T-helper 2 cell (primary cell): ENCODE measurements at places on chromosomes 12 and 14.

DNA sequence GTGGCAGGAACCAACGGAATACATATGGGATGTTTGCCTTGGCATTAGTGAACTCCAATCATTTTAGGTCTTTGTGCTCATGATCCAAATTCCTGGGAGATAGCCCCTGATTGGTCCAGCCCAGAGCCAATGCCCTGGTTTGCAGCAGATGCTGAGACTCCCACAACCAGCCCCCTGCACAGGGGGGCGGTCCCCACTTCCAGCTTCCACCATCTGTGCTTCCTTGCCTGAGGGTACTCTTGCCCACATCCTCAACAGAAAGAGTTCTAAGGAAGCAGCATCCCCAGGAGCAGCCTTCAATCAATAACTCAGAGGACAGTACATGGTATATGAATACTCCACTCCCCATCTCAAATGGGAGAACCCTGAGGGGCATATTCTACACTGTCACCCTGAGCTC lies 39.7 kb upstream of the FICD start:
- no peak for DNase-seq

DNA sequence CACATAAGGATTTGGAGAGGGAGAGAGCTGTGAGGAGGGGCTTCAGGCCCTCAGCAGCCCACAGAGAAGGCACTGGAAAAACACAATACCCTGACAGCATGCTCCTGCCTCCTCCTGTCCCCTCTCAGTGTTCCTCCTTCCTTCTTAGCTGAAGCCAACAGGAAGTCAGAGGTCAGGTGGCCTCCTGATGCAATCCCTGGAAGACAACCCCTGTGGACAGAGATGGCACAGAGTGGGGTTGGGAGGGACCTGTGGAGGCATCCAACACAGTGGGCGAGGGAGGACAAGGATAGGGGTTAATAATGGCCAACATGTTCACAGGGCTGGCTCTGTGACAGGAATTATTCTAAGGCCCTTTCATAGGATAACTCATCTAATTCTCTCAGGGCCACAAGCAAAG lies 15.4 kb upstream of the IFI27L2 start:
- DNase-seq: no peak

- DNase-seq: no peak
Measured at GRCh38 chr14:21096978-21097635, 1.3 kb downstream of the ZNF219 start.

DNA sequence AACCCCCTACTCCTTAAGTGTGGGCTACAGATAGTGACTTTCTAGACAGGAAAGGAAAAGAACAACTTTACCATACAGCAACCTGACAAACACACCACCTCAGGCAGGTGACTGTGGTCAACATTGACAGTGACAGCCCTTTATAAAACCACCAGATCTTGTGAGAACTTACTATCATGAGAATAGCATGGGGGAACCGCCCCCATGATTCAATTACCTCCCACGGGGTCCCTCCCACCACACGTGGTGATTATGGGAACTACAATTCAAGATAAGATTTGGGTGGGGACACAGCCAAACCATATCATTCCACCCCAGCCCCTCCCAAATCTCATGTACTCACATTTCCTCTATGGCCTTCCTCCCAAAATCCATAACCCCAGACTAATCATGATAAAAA lies 16.3 kb downstream of the OR10P1 start:
- no peak for DNase-seq

- DNase-seq: no peak
Measured at GRCh38 chr14:103432627-103433026, 47.4 kb downstream of the MARK3 start.

DNA sequence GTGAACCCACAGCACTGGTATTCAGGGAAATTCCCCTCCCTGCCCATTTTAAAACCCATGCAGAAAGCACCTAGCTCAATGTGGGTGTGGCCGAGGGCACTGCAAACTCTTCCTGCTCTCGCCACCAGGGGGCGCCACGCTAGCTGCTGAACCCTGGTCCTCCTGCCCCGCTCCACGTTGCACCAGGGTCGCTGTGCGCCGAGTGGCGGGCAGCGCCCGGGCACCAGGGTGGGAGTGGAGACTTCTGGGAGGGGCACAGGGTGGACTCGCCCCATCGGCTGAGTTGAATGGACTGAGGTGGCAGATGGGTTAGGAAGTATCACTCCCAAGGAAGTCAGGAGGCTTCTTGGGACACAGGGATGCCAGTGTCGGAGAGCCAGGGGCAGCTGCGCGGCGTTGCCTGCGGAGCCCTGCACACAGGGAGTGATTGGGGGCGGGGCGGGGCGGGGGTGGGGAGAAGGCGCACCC lies 48.1 kb upstream of the BCL11B start:
- peak; percentile 79 for DNase-seq

GRCh38 chr12:123041811-123042655 lies 61.6 kb downstream of the ARL6IP4 start:
- DNase-seq: no peak

GRCh38 chr12:115423546-115423987 lies 739.6 kb upstream of the TBX3 start:
- no peak for DNase-seq

DNA sequence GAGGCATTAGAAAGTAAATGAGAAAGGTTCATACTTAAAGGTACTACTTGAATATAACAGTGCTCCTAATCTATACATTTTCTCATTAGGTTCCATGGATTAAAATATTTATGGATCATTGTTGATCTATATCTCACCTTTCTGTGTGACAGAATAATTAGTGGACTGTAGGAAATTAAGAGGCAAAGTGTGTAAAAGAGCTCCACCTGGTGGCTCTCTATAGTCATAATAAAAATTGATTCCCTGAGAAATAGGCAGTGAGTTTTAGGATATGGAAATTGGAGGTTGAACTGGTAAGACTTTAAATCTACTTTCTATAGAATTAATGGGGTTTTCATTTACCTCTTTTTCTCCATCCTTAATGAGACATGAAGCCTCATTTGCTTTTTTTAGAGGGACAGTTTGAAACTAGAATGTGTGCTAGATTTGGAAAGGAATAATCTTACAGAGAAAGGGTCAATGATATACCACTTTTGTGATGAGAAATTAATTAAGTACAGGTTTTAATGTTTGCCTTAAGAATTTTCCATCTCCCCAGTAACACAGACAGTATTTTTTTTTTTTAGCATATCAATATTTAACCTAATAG lies 11.8 kb upstream of the DERA start:
- DNase-seq: no peak

DNA sequence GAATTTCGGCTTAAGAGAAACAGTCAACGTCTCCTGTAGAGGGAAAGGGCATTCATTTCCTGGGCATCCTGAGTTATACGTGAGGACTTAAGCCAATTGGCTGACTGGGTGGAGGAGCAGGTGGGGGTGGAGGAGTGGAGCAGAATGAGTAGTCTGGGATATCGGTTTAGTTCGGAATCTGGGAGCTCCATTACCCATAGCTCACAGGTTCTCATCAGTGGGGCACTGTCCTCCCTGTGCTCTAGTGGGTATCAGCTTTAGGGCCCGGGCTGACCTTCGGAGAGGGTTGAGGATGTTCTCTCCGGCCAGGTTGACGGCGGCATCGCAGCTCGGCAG lies 704 bp downstream of the SDR39U1 start:
- DNase-seq: no peak

DNA sequence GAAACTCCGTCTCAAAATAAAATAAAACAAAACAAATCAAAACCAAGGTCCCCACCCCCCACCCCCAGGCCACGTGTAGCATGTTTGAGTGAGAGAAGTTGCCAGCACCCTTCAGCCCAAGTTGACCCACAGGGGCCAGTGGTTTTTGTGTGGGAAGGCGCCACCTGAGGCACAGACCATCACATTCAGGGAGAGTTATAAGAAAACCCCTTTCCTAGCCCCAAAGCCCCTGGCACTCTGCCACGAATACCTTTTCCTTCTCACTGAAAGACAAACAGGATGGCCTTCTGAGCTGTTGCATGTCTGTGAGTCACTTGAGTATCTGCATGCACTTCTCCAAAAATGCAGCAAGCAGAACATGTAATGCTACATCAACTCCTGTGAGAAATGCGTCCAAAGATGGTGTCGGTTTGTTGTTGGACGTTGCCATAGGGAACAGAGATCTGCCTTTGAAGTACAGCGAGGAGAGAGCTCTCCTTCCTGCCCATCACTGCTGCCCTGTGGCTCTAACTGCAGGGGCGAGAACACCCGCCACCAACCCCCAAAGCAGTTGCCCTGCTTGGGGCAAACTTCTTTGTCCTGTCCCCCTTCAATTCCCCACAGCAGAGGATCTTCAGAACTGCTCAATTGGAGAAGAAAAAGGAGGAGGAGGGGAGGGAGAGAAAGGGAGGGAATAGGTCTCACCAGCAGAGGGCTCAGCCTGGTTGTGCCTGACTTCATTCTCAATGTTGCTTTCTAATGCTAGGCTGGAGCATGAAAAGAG lies 2.7 kb upstream of the TRAF3 start:
- peak; percentile 51 for DNase-seq

- no peak for DNase-seq
Measured at GRCh38 chr14:75631453-75631831, 29.2 kb downstream of the ERG28 start.

GRCh38 chr12:108857158-108857407 lies 300 bp downstream of the SSH1 start:
- no peak for DNase-seq

GRCh38 chr14:60514378-60514740 lies 5.4 kb downstream of the SIX6 start:
- no peak for DNase-seq

DNA sequence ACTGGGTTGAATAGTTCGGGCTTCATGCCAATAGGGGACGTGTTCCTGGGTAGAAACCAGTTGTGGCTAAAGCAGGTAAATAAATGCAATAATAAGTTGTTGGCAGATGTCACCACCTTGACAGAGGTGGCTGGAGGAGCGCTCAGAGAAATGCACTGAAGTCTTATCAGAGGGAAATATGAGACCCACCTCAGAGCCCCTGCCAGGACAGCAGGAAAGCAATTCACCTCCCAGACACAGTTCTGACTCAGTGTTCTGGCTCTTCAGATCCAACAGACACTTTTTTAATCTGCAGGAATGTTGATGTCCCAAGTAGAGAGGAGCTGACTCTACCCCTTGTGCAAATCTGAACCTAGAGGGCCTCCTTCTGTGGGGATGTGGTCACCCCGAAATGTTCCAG lies 687.1 kb upstream of the FBXO33 start:
- DNase-seq: no peak

- DNase-seq: no peak
Measured at GRCh38 chr12:49809381-49809905, 18.8 kb downstream of the NCKAP5L start.

DNA sequence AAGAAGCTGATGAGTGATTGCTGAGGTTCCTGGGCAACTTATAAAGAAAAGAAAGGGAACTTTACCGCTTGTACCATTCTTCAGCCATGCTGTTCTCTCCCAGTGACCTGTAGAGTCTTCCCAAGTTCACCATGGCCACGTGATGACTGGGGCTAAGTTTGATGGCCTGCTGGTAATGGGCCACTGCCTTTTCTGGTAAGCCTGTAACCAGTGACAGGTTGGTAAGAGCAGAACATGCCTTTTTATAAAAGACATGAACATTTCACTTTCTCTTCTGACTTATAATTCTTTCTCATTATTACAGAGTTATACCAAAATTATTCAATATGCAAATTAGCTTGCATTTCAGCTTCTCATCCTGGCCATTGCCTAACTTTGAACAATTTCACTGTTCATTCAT lies 20.9 kb upstream of the OVCH1 start:
- no peak for DNase-seq

DNA sequence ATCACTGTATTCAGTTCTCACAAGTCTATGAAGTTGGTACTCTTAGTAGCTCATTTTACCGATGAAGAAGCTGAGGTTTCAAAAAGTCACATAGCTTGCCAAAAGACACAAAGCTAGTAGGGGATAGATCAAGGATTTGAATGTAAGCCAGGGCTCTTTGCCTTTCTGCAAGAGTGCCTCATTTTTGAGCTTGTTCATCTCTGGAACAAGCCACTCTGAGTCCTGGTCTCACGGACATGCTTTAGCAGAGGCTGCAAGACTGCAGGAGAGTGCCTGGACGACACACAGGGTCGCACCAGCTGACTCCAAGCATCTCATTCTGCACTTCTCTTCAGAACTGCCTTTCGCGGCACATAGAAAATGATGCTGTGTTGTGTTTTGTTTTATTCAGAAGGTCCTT lies 3.7 kb downstream of the NUAK1 start:
- DNase-seq: no peak

DNA sequence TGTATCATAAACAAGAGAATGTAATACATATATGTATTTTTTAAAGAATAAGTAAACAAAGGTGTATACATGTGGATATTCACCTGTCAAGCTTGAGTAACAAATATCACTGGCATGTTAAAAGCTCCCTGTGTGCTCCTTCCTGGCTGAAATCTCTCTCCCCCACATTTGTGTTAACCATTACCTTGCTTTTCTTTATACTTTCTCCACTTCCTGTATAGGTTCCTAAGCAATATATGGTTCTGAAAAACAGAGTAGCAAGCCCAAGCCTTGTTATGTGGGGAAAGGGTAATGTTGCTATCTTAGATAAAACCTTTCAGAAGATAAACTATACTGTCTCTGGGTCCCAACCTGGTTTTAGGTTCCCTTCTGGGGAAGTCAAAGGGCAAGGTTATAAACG lies 32.3 kb upstream of the TBC1D30 start:
- no peak for DNase-seq

DNA sequence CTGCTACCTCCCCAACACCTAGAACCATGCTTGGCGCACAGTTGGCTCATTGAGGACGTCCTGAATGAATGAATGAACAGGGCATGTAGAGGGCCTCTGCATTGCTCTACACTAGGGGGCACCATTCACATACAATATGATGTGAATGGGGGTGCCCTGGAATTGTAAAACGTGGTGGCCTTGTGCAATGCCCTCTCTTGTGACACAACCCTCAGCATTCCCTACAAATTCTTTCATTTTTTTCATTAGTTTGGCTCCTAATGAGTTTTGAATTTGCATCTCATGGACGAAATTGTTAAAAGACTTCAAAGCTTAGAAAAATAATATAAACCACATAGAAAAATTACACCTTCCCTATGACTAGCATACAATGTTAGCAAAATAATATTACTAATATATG lies 2.3 kb upstream of the DIO2 start:
- no peak for DNase-seq

DNA sequence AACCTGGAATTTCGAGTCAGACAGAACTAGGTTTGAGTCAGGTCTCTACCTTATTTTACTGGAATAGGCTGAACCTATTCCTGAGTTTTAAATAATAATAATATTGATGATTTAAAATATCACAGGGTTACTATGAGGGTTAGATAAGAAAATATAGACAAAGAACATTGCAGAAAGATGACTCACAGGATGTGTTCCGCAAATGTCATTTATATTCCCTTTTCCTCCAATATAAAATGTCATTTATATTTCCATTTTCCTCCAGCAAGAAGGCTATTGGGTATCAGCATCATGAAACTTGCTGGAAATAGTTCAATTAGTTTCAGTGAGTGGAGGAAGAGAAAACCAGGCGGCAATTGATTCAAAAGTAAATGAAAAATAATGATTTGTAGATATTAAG lies 163.9 kb upstream of the RASSF8 start:
- no peak for DNase-seq

GRCh38 chr12:15700595-15700994 lies 88.6 kb downstream of the EPS8 start:
- DNase-seq: peak; percentile 50

GRCh38 chr14:38929416-38929815 lies 173.6 kb downstream of the SEC23A start:
- DNase-seq: no peak
